ENCODE measurements at places on chromosomes 1 and 21.
A peak's percentile ranks its signal among the peaks of the same experiment; 100 is the strongest.

- DNase-seq: no peak
Measured at GRCh38 chr1:43441894-43442637, 11.7 kb downstream of the HYI start.

DNA sequence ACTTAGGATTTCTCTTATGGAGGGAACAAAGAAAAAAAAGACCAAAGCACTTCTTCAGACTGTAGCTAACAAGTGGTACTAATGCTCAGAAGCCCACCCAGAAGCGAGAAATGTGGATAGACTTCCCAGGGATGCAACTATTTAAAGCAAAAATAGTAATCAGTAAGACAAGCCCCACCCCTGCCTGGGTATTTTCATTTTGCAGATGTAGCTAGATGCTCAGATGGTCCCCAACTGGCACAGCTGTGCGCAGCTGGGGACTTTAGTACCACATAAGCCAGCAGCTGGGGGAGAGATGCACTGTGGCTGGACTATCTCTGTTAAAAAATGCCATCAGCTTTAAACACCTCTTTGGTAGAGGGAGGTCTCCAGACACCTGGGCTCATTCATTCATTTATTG is 77.8 kb upstream of the SPAG17 start:
- no peak for DNase-seq

GRCh38 chr1:10794724-10795275 is 1.6 kb downstream of the CASZ1 start:
- no peak for DNase-seq

DNA sequence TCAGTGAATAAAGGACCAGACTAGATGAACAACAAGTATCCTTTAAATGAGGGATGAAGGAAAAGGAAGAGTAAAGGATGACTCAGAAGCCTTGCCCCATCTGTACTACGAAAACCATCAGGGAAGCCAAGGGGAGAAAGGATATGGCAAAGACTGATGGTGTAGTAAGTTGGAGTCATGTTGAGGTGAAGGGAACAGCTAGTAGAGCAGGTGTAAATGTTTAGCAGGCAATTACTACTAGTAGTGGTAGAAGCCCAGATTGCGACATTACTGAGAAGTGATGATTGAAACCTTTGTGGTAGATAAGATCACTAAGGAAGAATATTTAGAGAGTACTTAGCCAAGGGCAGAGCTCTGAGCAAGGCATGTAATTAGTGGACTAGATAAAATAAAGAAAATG is 84.0 kb downstream of the PHTF1 start:
- DNase-seq: no peak

DNA sequence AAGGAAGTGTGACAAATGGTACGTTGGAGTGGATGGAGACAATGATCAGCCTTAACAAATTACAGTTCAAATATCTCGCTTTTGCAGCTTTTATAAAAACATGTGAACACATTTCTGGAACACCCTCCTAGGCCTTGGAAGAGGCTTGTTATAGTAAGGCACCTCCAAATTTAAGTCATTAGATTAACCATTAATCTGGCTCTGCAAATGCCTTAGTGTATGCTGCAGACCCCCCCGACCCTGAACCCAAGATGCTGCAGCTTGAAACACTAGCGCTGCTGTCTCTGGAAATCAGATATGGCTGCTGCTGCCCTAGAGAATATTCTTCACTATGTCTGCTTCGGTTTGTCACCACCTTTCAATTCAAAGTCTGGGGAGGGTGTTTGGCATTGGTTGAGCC is 196.4 kb downstream of the MIS18A start:
- no peak for DNase-seq

DNA sequence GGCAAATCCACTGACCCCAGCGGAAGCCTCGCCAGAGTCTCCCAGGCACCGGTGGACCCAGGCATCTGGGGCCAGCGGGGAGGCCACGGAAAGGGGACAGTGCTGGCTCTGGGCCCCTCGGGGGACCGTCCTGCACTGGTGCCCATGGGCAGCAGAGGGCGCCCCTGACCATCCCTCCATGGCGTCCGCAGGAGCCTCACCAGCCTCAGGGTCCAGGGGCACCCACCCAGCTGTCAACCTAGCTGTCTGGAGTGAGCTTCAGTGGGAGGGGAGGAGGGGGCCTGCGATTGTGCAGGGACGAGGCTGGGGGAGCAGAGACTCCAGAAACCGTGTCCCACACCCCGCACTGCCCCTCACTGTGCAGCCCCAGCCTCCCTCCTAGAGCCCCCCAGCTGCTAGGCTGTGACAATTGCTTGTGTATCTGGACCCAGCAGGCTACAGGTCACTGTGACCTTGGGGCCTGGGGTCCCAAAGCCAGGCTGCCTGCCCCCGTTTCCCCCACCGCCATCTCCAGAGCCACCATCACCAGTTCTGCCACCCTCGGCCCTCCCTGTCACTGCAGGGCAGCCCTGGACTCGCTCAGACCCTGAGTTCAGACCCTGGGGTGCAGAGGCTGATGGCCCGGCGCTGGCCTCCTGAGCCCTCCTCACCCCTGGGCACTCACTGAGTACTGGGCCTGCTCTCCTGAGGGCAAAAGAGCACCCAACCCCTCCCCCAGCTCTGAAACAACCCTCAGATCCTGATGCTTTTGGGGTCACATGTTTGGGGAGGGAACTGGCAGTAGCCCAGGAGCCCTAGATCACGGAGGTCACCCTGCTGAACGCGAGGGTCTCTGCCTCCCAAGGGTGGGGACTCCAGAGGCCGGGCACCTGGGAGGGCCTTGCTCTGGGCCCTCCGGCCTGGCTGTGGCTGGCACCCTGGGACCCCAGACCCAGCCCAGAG is 10.6 kb upstream of the COL6A1 start:
- DNase-seq: peak; percentile 38

DNA sequence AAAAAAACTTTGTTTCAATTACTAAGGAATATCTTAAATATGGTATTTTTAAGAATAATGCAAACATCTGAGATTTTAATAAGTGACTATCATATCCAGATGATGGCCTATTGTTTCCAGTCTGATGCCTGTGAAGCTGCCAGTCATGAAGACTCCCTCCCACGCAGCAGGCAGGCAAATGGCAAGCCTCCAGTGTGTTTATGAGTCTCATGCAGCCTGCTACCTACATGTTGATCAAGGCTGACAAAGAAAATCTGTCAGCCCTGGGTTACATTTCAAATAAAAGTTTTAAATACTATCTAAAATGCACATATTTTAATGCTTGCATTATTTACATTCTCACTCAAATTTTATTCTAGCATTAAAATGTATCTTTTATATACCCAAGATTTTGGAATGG is 137.6 kb upstream of the RNPC3 start:
- no peak for DNase-seq

- no peak for DNase-seq
Measured at GRCh38 chr1:245645406-245645805, 490.6 kb downstream of the KIF26B start.

DNA sequence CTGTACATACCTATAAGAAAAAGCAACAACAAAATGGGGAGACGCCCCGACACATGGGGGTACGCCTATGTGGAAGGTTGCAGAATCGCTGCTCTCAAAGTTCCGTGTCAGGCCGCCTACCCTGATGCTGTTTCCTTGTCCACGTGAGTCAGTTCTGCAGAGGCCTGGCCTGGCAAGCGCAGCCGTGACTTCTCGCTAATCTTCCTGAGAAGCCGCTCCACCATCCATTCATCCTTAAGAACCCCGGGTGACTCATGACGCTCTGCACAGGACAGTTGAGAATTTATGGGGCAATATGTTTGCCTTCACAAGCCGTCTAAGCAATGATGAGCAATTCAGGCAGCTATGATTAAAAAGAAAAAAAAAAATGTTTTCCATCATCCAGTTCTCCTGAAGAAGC is 122.3 kb upstream of the TMPRSS2 start:
- peak; percentile 84 for DNase-seq

GRCh38 chr1:64540265-64540791 is 70.4 kb downstream of the CACHD1 start:
- no peak for DNase-seq

- DNase-seq: no peak
Measured at GRCh38 chr21:20641241-20641640, 357.0 kb upstream of the NCAM2 start.

DNA sequence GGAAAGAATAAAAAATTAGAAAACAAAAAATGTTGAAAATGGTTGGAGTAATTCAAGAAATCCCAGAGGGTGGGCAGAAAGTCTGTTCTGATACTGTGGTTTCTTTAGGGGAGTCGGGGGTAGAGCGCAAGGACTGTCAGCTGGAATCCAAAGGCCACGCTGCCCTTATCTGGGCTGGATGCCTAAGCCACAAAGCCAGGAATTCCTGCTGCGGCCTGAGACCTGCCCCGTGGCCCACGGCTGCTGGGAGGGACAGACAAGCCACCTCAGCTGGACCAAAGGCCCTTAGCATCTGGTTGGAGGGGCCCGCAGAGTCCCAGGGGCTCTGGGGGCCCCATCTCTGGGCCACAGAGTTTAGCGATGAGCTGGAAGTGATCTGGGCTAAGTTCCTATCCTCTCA is 60.2 kb downstream of the DMRTB1 start:
- no peak for DNase-seq

GRCh38 chr21:37869661-37870060 is 46.6 kb downstream of the KCNJ6 start:
- DNase-seq: no peak

GRCh38 chr1:181310560-181310959 is 172.8 kb upstream of the CACNA1E start:
- no peak for DNase-seq

- DNase-seq: no peak
Measured at GRCh38 chr1:40630488-40631223, 34.8 kb downstream of the RIMS3 start.

- DNase-seq: no peak
Measured at GRCh38 chr1:197137322-197137721, 9.1 kb downstream of the ASPM start.

GRCh38 chr1:62398377-62398776 is 38.5 kb upstream of the USP1 start:
- no peak for DNase-seq

GRCh38 chr1:115172270-115172669 is 83.0 kb upstream of the TSPAN2 start:
- DNase-seq: no peak

GRCh38 chr1:198678301-198678836 is 39.5 kb downstream of the PTPRC start:
- no peak for DNase-seq

DNA sequence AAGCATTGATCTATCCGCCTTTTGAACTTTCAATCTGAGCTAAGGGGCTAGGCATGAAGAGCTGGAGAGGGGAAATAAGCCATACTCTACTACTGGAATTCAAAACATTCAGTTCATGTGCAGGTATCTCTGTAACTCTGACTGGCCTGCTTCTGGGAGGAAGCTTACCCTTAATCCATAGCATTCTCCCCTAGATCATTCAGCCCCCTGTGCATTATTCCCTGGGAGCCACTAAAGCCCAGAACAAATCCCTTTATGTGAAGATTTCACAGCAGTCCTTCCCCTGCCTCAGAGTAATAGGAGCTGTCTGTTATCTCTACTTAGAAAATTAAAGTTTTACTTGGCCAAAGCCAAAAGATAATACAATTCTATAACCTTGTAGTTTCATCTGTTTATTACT is 300.7 kb downstream of the SEC16B start:
- DNase-seq: no peak

GRCh38 chr1:100413035-100413434 is 60.7 kb downstream of the CDC14A start:
- no peak for DNase-seq

- no peak for DNase-seq
Measured at GRCh38 chr1:64124704-64125440, 78.6 kb upstream of the UBE2U start.

DNA sequence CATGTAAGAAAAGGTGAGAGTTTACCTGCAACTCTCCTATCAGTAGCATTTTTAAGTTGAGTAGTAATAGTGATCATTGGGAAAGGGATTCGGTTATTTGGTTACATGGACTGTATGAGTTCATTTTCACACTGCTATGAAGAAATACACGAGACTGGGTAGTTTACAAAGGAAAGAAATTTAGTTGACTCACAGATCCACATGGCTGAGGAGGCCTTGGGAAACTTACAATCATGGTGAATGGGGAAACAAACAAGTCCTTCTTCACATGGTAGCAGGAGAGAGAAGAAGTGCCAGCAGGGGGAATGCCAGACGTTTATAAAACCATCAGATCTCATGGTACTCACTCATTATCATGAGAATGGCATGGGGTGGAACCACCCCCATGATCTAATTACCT is 59.3 kb upstream of the FBXO28 start:
- no peak for DNase-seq

DNA sequence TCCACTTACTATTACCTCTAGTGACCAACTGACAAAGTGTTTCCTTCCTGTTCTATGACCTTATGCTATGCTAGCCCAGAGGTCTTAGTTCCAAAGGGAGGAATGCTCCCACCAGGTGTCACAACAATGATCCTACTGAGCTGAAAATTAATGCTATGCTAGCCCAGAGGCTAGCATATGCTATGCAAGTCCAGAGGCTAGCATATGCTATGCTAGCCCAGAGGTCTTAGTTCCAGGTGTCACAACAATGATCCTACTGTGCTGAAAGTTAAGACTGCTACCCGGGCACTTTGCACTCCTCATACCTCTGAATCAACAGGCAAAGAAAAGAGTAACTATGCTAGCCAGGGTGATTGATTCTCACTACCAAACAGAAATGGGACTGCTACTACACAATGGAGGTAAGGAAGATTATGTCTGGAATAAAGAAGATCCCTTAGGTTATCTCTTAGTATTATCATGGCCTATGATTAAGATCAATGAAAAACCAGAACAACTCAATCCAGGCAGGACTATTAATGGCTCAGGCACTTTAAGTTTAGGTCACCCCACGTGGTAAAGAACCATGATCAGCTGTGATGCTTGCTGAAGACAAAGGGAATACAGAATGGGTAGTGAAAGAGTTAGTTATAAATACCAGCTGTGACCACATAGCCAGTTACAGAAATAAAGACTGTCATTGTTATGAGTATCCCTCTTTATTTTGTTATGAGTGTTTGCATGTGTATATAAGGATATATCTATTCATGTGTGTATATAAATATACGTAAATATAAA is 114.1 kb downstream of the CSMD2 start:
- DNase-seq: no peak

- peak; percentile 65 for DNase-seq
Measured at GRCh38 chr1:32702599-32703478, at the start of gene SYNC. Gene SYNC, minus strand, starts transcription at chr1:32702770. Its CDS starts 110 bp downstream, at chr1:32702660.

GRCh38 chr1:222390181-222390580 is 157.7 kb downstream of the HHIPL2 start:
- DNase-seq: no peak

GRCh38 chr1:32773018-32773763 is 44.0 kb downstream of the YARS1 start:
- peak; percentile 42 for DNase-seq

DNA sequence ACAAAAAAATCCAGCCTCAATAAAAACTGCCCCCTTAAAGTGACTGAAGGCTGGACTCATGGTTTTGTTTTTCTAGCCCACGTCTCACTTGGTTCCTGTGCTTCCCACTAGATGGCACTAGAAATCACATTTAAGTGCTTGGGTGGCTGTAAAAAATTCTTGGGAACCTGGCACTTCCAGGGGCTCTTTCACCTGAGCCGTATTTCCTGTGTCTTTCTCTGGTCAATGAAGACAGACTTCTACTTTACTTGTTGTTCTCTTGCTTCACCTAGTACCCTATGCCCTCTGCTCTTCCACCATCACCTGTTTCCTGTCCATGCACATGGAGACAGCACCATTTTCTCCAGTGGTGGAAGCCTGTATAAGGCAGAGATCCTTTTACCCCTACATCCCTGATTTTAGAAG is 20.0 kb downstream of the METTL13 start:
- DNase-seq: no peak
